ENCODE measurements at places on chromosomes 4 and X.

- no peak for DNase-seq
These were observed 78.5 kb upstream of the PDHA2 start for GRCh38 chr4:95761426-95761825.

GRCh38 chr4:1206299-1207156 is 34.1 kb upstream of the SPON2 start:
- DNase-seq: no peak

GRCh38 chr4:176044589-176044951 is 21.1 kb upstream of the WDR17 start:
- DNase-seq: no peak

DNA sequence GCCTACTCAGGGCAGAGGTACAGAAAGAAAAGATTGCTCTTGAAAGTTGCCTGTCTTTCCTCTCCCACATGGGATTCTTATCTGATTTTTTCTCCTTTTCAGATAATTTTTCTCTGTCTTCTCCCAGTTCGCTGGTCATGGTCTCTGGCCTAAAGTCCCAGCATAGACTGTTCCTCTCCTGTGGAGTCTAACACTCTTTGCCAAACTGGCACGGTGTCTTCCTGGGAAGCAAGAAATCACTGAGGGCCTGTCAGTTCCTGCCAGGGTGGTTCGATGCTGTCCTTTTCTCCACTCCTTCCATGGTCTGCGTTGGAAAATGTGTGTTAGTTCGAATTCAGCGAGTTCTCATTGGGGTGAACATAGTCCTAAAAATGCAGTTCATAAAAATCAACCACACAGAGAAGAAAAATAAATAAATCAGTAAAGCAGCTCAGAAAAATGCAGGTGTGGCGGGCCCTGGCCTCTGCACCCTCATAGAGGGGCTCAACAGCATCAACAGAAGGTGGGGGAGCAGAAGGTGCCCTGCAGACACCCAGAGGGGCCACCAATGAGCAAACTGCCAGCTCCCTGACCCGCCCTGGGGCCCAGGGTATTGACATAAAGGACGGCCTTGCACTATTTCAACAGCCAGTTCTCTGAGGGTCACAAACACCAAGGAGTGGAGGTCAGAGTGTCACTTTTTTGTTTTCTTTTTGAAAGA is 2.1 kb downstream of the RGN start:
- no peak for DNase-seq

GRCh38 chr4:2436301-2436700 is 17.5 kb downstream of the CFAP99 start:
- DNase-seq: no peak

DNA sequence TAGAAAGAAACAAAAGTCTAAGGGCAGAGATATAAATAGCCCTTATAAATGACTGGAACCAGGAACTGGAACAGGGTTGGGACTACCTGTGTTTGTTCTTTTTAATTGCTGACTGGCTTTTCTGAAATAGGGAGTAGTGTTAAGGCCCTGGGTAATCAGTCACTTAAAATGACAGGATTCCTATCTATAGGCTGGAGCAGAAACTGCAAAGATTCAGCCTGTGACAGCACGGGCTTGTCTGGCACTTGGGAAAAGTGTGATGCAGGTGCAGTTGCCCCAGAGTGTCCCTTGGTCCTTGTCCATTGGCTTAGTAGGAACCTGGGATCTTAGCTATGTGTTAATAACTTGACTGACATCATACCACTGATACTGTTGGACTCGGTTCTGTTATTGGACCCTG is 14.7 kb upstream of the PLAC8 start:
- DNase-seq: no peak

DNA sequence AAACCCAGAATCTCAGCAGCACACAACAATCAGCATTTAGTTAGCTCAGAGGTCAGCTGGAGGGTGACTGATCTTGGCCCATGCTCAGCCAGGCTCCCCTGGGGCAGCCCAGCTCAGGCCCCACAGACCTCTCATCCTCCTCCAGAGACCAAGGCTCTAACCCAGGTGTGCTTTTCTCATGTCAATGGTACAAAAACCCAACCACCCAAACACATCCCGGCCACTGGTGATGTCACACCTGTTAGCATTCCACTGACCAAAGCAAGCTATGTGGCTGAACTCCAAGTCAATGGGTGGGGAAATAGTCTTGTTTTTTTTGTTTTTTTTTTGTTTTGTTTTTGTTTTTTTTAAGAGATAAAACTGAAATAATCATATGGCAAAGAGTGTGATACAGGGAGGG is 77.5 kb downstream of the CYTL1 start:
- DNase-seq: no peak

GRCh38 chr4:172173206-172173605 is 360.0 kb downstream of the GALNTL6 start:
- DNase-seq: no peak

DNA sequence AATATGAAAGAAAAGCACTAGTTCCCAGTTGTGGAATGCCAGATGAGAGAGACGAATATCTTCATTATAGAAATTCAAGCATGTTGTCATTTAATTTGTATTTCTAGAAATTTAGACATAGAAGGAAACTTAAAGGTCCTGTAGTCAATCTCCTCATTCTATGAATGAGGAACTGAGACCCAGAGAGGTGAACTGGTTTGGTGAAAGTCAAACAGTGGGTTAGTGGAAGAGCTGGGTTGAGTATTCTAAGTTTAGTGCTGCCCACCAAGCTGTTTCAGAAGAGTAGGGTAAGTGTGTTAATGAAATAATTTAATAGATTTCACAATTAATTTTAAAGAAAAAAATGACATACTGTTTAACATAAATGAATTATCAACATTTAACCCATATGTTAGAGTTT is 655.2 kb downstream of the FAM133A start:
- no peak for DNase-seq

DNA sequence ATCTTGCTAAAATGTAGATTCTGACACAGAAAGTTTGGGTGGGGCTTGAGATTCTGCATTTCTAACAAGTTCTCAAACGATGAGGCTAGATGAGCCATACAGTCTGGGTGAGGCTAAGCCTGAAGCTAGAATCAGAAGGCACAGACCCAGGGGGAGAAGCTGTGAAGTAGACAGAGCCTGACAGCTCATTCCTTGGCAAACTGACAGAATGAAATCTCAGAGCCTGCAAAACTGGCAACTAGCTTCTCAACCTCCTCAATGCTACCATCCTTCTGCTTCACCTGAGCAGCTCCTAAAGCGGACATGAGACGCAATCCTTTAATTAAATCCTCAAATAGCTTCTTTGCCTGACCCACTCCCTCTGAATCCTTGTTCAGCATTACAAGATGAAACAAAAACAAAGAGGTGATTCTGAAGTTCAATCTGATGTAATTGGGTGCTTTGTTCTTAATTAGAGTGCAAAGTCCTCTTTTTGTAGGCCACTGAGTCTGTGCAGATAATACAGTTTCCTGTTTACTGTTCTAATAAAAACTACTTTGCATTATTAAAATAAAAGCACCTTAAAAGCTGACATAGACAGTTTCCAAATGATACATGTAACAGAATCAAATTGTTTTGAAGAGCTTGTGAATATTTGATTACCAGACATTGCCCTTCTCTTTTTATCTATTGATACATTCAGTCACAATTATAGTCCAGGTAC is 71.0 kb upstream of the BMP2K start:
- no peak for DNase-seq

GRCh38 chrX:119009071-119009470 is 34.7 kb downstream of the LONRF3 start:
- DNase-seq: no peak

DNA sequence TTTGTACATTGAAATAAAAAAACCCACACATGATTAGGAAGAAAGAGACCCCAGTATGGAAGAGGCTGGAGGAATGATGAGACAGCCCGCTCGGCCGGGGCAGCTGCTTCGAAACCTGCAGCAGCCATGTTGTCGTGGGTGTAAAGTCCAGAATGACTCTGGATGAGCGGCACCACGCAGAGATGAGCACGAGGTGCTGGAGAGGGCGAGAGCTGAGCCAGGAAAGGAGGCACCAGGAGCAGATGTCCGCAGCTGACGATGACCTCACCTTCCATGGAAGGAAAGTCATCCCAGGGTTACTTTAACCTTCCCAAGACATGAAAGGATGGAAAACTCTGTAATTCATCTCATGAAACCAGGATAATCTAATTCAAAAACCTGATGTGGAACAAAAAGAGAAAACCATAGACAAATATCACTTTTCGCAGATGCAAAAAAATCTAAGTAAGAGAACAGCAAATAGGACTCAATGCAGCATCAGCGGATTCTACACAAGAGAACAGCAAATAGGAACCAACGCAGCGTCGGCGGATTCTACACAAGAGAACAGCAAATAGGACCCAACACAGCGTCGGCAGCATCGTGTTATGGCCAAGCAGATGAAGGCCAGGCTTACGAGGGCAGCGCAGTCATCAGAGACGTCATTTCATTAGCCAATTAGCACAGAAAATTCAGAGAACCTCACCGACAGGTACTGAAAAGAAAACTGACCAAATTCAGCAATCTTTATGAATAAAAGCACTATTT is 25.9 kb upstream of the SPON2 start:
- DNase-seq: no peak

DNA sequence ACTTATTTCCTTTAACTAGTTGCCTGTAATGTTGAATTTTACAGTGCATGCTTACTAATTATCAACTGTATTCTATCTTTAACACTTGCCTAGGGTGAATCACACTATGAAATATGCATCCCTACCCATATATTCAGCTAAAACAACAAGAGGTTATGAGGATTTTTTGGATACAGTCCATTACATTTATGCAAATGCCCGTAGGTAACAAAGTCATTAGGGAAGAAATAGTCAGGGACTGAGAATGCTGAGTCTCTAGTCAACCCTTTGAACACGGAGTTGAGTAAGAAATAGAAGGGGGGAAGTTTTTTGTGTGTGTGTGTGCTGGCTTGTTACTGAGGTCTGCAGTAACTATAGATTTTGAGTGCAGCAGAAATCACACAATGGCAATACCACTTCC is 26.1 kb upstream of the CBLL2 start:
- DNase-seq: no peak

DNA sequence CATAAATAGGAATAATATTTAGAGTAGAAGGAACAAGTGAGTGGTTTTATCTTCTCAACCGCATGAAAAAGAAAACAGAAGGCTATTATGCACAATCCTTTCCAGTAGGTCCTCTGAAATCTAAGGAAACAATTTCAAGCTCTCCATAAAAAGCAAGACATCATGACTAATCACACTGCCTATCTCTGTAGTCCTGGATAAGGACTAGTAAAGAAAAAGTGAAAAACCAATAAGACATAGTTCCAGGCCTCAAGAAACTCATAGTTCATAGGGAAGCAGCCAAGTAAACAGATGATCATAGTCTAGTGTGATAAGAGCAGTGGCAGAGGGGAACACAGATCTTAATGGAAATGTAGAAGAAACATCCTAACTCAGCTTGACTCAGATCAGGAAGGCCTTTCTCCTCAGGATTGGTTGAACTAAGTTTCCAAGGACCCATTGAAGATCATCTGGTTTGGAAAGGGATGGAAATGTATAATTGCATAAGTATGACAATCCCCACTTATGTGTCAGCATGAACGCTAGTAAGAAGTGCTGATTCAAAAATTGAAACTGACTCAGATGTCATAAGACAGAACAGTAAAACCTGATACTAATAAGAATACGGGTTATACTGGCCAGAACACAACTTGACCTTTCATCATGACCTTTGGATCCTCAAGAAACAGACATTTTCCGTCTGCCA is 155.3 kb downstream of the GRIA3 start:
- no peak for DNase-seq

GRCh38 chr4:187865914-187866313 is 129.7 kb upstream of the ZFP42 start:
- no peak for DNase-seq
